ENCODE measurements at places on chromosomes 16 and 17.

GRCh38 chr16:68790130-68790761 is 53.1 kb upstream of the TANGO6 start:
- no peak for DNase-seq

DNA sequence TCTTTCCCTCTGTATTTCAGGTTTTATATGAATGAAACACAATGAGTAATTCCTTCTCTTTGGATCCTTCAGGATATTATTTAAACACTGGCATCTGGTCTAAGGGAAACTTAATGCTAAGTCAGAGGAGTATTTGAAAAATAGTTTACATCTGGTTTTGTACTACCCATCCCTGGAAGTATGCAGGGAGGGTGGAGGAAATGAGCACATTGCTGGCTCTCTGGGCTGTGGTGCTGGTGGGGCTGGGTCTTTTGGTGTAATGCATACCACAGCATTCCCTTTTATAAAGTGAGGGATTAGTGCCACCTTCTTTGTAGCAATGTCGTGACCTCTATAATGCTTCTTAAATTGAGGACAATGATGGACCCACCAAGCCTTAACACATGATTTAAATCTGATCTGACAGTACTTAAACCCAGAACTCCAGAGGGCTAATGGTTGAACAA is 105.5 kb upstream of the AXIN2 start:
- DNase-seq, result no peak

DNA sequence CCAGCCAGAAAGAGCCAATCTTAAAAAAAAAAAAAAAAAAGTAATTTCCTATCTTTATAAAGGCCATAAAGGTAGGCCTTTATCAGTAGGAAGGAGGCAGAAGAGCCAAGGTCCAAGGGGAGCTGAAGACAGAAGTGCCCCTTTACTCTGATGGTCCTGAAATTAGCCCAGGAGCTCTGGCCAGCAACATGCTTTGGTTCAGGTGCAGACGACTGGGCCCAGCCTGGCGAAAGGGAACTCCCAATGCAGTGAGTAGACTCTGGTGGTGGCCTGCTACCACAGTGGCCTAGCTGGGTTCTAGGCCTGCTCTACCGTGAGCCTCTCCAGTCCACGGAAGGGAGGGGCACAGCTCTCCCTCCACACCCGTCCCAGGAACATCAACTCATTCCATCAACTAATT is 23.1 kb upstream of the MEIOB start:
- DNase-seq, result no peak

GRCh38 chr17:50280068-50280467 is 5.8 kb downstream of the TMEM92 start:
- no peak for DNase-seq

- DNase-seq, result no peak
Observed at GRCh38 chr17:37827905-37828650, 83.2 kb upstream of the HNF1B start.

DNA sequence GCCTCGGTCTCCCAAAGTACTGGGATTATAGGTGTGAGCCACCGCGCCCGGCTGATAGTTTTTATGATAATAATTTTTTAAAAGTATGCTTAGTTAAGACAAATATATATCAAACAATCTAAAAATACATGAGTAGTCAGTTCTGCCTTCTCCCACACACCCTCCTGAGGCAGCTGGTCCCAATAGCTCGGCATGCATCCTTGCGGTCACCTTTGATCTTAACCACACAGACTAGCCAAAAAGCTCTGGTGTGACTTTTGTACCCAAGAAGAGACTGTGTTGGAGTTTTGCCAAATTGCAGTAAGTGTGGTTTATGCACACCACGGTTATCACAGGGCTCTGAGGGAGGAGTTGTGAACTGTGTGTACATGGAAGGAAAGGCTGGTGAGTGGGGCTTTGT is 25.6 kb downstream of the ATP6V0A1 start:
- DNase-seq, result no peak

- DNase-seq, result no peak
Observed at GRCh38 chr16:10937068-10937859, 5.0 kb downstream of the DEXI start.

DNA sequence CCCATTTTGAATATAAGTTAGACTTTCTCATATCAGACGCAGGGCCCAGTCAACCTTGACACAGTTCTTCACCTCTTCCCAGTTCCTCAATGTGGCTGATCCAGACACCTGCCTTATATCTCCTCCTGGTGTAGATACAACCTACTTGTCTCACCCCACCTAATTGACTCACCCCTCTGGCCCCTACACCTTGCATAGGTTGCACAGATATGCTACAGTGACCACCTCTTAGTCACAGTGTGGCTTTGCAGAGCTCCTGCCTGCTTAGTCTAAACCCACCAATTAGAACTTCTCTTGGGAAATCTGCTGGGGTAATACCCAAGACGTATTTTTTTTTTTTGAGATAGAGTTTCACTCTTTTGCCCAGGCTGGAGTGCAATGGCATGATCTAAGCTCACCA is 16.8 kb downstream of the CHP2 start:
- no peak for DNase-seq

DNA sequence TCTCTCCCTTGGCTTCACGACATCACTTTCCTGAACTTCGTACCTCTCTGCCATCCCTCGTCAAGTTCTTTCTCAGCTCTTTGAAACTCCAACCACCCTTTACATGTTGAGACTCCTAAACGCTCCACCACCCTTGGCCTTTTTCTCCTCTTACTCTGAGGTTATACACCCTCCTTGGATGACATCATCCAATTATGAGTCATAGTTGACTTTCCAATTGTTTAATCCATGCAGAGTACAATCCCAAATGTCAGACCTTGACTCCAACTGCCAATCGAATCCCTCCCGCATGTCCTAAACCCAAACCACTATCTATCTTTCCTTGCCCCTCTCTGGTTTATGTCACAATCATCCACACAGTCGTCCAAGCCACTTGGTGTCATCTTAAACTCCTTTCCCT is 18.4 kb upstream of the C16orf82 start:
- DNase-seq, result no peak

GRCh38 chr17:73822371-73822770 is 178.1 kb upstream of the SDK2 start:
- no peak for DNase-seq

- no peak for DNase-seq
Observed at GRCh38 chr17:47200325-47200664, 8.9 kb upstream of the MYL4 start.

DNA sequence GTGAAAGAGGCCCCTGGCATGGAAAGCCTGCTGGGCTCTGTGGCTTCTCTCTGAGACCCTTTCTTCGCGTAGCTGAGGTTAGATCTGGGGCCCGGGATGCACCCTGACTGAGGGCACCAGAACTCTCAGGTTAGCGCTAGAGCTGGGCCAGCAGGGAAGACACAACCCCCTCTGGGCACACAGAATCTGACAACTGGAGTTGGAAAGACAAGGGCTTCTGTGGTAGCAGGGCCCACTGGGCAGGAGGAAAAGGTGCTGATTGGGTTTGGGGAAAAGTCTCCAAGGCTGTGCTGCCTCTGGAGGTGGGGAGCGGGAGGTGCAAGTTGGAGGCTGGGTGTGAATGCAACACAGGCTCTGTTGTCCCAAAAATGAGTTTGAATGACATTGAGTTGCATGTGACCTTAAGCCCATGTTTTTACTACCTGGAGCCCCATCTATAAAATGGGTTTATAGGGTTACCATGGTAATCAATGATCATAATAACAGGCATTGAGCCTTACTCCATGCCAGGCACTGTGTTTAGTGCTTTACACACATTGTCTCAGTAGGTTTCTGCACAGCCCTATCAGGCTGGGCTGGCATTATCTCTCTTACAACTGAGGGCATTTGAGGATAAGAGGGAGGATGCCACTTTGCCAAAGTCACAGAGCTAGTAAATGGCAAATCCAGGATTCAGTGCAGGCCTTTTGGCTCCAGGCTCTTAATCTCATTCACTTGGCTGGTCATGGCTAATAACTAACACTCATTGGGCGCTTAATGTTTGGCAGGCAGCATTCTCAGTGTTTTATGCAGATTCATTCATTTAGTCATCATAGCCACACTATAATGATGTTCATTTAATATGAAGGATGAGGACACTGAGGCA is 9.5 kb upstream of the IGFBP4 start:
- peak; percentile 83 for DNase-seq

GRCh38 chr17:30376621-30377452 is 1.9 kb upstream of the CPD start:
- no peak for DNase-seq

DNA sequence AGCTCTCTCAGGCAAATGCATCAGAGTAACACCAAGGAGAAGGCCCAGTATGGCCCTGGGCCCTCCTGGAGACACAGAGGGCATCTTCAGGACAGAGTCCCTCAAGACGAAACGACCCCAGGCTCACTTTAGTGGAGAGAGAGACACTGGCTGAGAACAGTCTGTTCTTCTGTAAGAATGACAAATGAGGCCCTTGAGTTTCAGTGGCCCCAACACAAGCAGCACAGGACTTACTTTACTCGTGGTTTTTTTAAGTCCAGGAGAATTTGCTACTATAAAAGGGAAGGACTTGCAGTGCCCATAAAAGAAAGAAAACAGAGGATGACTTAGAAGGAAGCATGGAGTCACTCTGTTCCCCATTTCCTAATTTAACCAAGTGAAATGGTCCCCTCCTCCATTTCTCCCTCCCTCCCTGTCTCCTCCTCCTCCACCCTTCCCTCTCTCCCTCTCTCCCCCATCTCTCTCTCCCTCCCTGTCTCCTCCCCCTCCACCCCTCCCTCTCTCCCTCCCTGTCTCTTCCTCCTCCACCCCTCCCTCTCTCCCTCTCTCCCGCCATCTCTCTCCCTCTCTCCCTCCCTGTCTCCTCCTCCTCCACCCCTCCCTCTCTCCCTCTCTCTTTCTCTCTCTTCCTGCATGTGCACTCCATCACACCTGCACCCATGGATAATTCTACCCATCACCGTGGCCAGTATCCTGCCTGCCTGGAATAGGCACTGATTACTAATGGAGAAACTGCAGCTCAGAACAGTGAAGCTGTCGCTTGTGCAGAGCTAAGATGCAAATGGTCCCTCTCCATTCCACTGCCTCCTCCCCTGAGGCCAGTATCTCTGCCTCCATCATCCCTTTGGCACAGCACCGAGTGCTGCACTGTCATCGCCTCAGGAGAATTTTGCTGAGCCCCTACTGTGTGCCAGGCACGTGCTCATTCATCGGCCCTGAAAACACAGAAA is 47.3 kb upstream of the RBFOX3 start:
- no peak for DNase-seq

DNA sequence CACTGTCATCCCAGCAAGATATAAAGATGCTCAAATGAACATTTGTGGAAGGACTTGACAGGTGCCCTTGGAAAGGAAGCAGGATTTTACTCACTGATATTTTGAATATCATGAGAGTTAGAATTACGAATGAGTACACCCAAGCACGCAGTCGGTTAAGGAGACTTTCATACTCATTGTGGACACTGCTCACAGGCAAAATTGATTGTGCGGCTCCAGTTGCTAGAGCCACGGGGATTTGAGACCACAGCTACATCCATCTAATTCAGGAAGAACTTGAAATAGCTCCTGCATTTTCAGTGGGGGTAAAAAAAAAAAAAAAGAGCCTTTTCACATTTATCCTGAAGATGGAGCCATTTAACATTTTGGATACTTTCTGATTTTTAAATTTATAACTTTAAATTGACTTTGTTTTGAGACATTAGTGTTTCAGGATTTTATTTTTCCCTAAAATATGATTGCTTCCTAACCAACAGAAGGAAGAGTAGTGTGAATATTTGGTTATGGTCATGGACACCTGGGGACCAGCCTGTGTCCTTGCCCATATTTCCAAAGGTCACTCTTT is 1080.1 kb upstream of the EEF2KMT start:
- no peak for DNase-seq

GRCh38 chr16:29876594-29877249 is 13.7 kb upstream of the CDIPT start:
- DNase-seq, result no peak

DNA sequence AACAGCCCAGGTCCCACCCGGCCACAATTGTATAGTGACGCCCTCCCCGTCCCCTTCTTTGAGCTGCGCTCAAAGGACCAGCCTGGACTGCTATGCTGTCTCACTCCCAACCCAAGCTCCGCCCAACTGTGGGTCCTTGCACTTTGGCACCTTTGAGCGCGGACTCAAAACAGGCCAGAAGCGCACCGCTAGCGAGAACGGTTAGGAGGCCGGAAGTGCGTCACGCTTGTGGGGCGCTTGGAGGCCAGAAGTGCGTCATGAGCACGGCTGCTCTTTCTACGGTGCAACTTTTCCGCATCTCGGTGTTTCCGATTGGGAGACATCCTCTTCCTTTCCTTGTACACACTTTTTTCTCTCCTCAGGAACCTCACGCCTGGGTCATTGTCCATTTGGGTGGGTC is at the start of gene ZNF19:
TSS of gene ZNF19 (minus strand) at position 203 of the 400 bp plus-strand sequence. CDS start 7,210 bp downstream, outside the sequence.
- no peak for DNase-seq

DNA sequence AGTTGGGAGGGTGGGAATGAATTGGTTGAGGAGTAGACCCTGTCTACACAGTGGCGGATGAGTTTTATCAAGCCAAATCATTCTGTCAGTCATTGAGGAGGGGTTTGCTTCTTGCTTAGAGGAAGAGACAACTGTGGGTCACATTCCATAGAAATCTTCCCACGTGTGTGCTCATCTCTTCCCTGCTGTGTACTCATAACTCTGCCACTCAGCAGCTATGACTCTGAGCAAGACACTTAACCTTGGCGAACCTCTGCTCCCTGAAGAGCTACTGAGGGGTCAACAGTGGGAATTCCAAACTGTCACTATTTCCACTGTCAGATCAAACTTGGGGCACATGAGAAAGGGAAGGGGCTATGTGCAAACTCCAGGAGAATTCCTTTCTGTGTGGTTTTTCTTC is 72.6 kb upstream of the COX10 start:
- DNase-seq, result no peak

DNA sequence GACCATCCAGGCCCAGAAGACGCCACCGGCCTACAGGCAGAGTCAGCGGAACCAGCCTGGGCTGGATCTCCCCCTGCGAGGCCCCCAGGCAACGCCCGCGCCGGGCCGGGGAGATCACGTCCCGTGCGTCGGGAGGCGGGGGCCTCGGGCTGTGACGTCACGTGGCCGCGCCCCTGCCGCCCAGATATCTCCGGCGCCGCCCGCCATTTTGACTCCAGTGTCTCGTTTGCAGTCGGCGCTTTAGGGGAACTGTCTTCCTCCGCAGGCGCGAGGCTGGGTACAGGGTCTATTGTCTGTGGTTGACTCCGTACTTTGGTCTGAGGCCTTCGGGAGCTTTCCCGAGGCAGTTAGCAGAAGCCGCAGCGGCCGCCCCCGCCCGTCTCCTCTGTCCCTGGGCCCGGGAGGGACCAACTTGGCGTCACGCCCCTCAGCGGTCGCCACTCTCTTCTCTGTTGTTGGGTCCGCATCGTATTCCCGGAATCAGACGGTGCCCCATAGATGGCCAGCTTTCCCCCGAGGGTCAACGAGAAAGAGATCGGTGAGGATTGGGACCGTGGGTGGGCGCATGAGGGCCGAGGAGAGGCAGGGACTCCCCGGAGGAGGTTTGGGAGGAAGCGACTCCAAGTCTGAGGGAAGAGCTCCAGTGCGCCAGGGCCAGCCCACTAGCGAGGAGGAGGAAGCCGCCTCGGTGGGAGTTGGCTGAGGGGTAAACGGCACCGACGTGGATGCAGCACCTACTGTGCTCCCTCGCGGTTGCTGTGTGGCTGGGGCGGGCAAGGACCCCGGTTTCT is at the start of gene WSB1:
TSS of gene WSB1 (plus strand) at position 217 of the 791 bp plus-strand sequence. CDS start at position 499, 282 bp downstream.
- DNase-seq, result peak; percentile 96
